ENCODE measurements at places on chromosomes 3 and 15. TPM values are rescaled to one million over a fixed set of nuclear protein-coding genes. Genes with fewer than 3 reads are reported as not detected.

GRCh38 chr3:100227511-100227921 is 33.3 kb upstream of the TBC1D23 start:
- DNase-seq = no peak

TRPM1 gene
- total RNA-seq = not detected

DNA sequence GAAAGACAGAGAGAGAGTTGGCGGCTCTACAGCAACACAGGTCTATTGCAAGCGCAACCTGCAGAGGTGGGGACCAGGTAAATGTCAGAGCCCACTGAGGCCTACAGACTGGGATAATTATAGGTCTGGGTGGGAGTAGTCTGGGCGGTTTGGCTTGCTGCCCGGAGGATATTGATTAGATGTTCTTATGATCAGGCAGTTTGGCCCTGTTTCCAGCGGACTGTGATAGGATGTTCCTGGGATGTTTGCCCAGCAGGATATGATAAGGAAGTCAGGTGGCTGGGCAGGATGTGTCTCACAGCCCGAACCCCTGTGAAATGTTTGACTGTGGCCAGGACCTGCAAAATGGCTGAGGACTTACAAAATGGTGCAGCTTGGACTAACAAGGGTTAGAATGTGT is 364.9 kb downstream of the NAALADL2 start:
- DNase-seq = no peak

DNA sequence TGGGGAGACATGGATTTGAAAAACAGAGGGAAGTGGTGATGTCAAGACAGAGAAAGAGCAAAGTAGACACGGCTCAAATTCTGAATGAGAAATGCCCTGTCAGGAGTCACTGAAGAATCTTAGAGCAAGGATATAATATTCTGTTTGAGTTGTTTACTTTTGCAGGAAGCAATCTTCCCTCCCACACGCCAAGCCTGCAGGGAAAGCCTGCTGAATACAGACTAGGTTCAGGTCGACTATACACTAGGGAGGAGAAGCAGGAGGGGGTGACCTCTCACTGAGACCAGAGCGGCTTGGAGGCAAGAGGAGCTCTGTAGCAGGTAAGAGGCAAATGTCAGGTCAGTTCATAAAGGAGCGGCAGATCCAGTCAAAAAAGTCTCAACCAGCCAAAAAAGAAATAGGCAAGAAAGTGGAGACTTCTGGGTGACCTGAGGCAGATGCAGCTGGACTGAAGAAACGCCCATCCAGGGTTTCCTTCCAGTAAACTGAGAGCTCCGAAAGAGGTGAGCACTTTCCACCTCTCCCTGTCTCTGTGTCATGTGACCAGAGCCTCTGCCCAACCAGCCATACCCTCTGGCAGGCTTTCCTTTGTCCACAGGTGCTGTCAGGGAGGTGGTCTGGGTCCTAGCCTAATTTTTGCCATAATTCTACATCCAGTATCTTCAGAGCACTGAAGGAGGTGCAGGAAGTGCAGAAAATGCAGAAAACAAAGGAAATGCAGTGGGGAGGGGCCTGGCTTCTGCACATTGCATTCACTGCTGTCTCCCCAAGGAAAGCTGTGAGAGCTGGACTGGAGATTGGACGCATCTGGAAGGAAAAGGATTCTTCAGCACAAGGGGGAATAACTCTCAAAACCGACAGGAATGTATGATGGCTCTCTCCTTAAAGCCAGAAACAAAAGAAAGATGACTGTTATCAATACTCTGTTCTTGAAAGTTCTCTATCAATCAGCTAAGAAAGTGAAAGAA is 37.8 kb upstream of the CTXND1 start:
- no peak for DNase-seq

- no peak for DNase-seq
Observed at GRCh38 chr15:89515477-89515876, 19.1 kb upstream of the RHCG start.

Measured in gastrocnemius medialis (tissue), 4 donors.